Progenitor cell of endocrine pancreas (in vitro differentiated cells): ENCODE measurements at places on chromosomes 1 and 21.
A peak's percentile ranks its signal among the peaks of the same experiment; 100 is the strongest.

GRCh38 chr1:84721152-84721551, 30.9 kb upstream of the SSX2IP start:
- no peak for DNase-seq
- H3K4me1 ChIP-seq, result peaks cover 24% of the 10 kb centered on the region
- H3K4me3 ChIP-seq, result no peak overlapping the region
- H3K27me3 ChIP-seq, result no peaks in the 10 kb centered on the region

GRCh38 chr1:29247571-29248273, 11.4 kb downstream of the PTPRU start:
- DNase-seq, result no peak
- peaks cover 36% of the 10 kb centered on the region for H3K4me1 ChIP-seq
- H3K27ac ChIP-seq, result peak overlapping the region; percentile 63
- no peaks in the 10 kb centered on the region for H3K36me3 ChIP-seq

- H3K36me3 ChIP-seq, result peaks cover 21% of the 10 kb centered on the region
- no peak overlapping the region for H3K27ac ChIP-seq
- no peak for DNase-seq
- H3K4me1 ChIP-seq, result no peaks in the 10 kb centered on the region
- no peak overlapping the region for H3K4me3 ChIP-seq
- no peaks in the 10 kb centered on the region for H3K27me3 ChIP-seq
Measured at GRCh38 chr1:42557230-42557851, 94.3 kb downstream of the CCDC30 start.

- no peak overlapping the region for H3K4me3 ChIP-seq
- DNase-seq, result no peak
- H3K27ac ChIP-seq, result no peak overlapping the region
Measured at GRCh38 chr1:236691348-236691747, 5.0 kb downstream of the ACTN2 start.
